CD4-positive, alpha-beta memory T cell (primary cell): ENCODE measurements at places on chromosomes 3 and 15.

DNA sequence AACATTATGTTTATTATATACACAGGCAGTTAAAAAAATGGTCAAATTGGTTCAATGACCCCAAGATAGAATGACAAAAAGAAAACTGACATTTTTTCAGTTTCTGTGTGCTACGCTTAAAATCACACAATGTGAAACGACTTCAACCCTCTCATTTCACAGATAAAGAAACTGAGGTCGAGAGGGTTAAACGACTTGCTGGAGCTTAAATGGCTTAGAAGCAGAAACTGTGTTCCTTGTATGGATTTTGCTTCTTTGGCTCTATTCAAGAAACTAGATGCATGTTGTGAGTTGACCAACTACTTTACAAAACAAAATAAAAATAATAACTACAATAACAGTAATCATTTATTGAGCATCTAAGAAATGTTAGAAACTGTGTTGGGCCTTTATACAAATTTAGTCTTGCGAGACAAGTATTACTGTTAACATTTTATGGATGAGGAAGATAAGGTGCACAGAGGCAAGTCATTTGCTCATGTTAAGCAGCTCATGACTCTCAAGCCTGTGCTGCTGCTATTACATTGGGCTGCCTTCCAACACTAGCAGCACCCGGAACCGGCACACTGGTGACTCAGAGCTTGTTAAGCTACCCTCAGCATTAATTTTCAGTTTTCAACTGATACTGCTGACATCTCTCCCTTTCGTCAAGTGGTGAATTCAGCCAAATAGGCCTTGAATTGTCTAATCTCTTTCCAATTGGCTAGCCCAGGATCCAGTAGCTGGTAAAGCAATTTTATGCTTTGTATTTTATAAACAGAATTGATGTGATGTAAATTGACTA, 487.6 kb downstream of the NAALADL2 start:
- no peak for DNase-seq

- DNase-seq: no peak
Measured at GRCh38 chr15:42984493-42985034, 64.0 kb upstream of the TTBK2 start.

GRCh38 chr3:101817992-101818391, 31.3 kb upstream of the NFKBIZ start:
- no peak for DNase-seq

GRCh38 chr3:155908086-155908485, 37.6 kb downstream of the GMPS start:
- no peak for DNase-seq

GRCh38 chr3:77014226-77014625, 25.7 kb upstream of the ROBO2 start:
- no peak for DNase-seq

DNA sequence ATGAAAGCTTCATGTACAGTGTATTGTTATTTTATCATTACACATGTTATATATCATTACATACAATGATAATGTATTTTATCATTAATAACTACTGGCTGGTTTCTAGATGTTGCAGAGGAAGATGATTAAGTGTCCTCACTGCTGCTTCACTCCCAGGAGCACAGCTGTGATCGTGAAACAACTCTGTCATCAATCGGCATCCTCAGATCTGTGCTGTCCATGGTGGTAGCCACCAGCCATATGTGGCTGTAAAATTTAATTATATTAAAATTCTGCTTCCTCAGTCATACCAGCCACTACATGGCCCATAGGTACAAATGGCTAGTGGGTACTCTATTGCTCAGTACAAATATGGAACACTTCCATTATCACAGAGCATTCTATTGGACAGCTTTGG, 379.4 kb upstream of the CFAP20DC start:
- DNase-seq: no peak

DNA sequence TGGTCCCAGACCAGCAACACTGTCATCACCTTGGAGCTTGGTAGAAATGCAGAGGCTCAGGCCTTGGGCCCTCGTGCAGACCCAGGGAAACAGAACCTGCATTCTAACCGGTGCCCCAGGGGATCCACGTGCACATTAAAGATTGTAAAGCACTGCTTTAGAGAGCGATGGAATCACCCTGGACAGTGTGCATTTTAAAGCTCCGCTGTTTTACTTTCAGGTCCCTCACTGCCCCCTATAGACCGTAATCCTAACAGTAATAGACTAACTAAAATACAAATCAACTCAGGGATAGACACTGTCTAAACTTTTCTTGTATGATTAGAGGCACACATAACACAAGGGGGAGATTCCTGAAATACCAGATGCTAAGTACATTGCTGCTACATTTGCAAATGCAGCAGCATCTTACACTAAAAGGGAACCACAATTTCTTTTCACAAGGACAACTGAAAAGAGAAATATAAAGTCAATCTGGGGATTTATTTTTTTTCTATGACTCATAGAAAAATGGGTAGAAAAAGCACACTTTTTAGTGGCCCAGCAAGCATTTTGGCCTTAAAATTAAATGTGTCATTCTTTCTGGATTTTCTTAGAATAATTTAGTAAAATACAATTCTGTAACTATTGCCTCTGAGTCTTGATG, 10.5 kb upstream of the SH3GL3 start:
- DNase-seq: no peak

- DNase-seq: no peak
Measured at GRCh38 chr3:100354850-100355249, 20.3 kb downstream of the NIT2 start.

DNA sequence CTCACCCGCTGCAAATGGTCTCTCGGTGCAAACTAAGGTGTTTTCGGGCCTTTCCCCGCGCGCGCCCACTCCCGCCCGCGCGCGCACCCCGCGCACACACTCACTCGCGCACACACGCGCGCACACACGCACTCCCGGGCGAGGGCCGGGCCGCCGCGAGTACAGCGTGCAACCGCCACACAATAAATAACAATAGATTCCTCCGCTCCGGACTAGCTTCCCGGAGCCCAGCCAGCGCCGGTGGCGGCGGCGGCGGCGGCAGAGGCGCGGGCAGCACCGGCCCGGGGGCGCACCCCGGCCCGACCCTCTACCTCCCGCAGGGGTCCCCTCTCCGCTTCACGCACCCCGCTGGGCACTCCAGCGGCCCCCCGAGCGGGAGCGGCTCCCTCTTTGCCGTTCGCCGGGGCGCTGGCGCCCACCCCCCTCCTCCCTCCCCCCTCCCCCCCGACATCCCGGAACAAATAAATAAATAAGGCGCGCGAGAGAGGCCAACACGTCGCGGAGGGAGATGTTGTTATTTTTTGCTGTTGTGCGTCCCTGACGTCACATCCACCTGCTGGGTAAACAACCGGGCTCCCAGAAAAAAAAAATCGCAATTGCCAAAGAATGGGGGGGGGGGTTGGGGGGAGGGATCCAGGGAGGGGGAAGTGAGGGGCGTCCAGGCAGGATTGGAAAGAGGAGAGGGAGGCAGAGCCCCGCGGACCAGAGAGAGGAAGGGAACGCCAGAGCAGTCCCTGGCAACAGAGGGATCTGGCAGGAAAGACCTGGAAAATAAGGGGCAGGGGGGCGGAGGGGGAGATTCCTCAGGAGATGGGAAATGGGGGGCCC, at the start of gene FOXP1:
FOXP1 (minus strand) TSS at position 163 of the 828 bp plus-strand sequence. CDS start 385,347 bp downstream, outside the sequence.
- DNase-seq: peak; percentile 75

- DNase-seq: no peak
Measured at GRCh38 chr15:33830351-33830750, 137.9 kb upstream of the CHRM5 start.

DNA sequence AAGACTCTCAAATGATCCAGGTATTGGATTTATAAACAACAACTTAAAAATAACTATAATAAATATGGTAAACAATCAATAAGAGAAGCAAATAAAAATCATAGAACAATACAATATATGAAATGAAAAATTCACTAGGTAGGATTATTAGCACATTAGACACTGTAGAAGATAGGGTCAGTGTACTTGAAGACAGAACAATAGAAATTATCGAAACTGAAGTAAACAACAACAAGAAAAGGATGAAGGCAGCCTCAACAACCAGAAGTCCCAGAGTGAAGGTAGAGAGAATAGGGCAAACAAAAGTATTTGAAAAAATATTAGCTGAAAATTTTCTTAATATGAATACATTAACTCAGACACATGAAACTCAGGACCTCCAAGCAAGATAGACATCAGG, 11.9 kb downstream of the IQCB1 start:
- DNase-seq: no peak

DNA sequence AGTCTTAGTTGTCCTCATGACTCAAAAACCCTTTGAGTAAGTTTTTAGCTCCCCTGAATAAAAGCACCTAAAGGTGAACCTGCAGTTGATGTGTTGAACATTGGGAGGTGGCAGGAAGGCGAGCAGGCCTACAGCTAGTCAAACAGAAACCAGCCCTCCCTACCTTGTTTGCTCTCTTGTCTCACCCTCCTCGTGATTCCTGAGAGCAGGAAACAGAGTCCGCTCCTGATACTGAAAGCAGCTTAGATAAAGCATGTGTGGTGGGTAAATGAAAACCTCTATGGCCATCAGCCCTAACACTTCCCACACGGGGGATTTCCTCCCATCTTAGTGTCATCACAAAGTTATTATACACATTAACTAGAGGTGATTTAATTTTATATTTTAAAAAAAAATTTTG, 21.8 kb upstream of the CLDN18 start:
- no peak for DNase-seq

- no peak for DNase-seq
Measured at GRCh38 chr3:157405457-157405856, 31.2 kb upstream of the PTX3 start.

- DNase-seq: peak; percentile 73
Measured at GRCh38 chr3:172517859-172518466, 5.3 kb downstream of the TNFSF10 start.

DNA sequence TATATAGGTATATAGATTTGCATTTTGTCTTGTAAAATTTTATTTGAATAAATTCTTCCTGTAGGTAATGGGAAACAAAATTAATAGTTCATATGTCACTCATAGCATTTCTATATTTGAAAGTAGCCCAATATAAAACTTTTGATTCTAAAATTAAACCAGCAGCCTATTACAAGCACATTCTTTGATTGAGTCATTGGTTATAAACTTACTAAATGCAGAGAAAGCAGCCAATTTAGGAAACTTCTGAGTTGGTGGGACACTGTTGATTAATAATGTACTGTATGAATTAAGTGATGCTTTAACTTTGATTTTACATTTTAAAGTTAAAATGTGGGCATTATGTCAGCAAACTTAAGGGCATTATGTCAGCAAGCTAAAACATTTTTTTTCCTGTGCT, 34.5 kb downstream of the NR1D2 start:
- DNase-seq: no peak

GRCh38 chr3:138625707-138626365, 17.3 kb downstream of the FAIM start:
- DNase-seq: no peak

- no peak for DNase-seq
Measured at GRCh38 chr15:34616613-34617012, 33.2 kb upstream of the GOLGA8B start.

DNA sequence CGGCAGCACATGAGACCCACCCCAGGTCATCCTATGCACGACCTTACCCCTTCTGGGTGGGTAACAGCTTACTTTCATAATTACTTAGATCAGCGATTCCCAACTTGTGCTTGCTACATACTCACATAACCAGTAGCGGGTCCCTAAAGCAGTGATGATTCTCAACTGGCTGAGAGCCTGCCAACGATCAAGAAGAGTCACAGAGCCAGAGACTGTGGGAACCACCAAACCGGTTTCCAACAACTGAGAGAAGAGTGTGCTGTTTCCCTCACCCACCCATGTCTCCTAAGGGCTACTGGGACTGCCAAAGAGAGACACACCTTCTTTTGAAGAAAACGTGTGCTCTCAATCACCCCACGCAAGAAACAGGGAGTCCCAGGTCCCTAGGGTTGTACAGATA, 12.0 kb upstream of the XXYLT1 start:
- DNase-seq: no peak

GRCh38 chr3:111858642-111859041, 423 bp upstream of the PHLDB2 start:
- no peak for DNase-seq

GRCh38 chr3:184186184-184186901, at the start of gene ABCF3:
Gene ABCF3 (plus strand): TSS chr3:184186199. CDS start chr3:184186208, 9 bp downstream.
- no peak for DNase-seq

- no peak for DNase-seq
Measured at GRCh38 chr15:63551400-63551799, 45.8 kb upstream of the FBXL22 start.

- no peak for DNase-seq
Measured at GRCh38 chr3:171824116-171824515, 13.8 kb upstream of the PLD1 start.
